NCI-H345 (cell line): ENCODE measurements at places on chromosomes 11 and 22.
A peak's percentile ranks its signal among the peaks of the same experiment; 100 is the strongest.

GRCh38 chr11:59267196-59267595, 54.5 kb upstream of the MPEG1 start:
- no peak for DNase-seq

GRCh38 chr22:50228366-50228765, 16.5 kb downstream of the TUBGCP6 start:
- DNase-seq: no peak

DNA sequence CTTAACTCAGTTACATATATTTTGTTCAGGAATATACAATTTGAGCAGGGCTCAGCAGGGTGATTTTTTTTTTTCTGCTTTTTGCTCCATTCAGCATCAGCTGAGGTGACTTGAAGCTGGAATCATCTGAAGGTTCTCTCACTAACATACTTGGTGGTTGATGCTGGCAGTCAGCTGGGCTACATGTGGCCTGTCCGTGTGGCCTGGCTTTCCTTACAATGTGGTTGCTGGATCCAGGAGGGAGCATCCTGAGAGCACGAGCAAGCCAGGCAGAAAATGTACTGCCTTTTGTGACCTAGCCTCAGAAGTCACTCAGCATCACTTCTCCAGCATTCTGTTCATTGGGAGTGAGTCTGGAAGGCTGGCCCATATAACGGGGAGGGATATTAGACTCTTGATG, 151.6 kb upstream of the E2F8 start:
- no peak for DNase-seq

GRCh38 chr11:134224710-134225664, 516 bp downstream of the VPS26B start:
- peak; percentile 80 for DNase-seq

DNA sequence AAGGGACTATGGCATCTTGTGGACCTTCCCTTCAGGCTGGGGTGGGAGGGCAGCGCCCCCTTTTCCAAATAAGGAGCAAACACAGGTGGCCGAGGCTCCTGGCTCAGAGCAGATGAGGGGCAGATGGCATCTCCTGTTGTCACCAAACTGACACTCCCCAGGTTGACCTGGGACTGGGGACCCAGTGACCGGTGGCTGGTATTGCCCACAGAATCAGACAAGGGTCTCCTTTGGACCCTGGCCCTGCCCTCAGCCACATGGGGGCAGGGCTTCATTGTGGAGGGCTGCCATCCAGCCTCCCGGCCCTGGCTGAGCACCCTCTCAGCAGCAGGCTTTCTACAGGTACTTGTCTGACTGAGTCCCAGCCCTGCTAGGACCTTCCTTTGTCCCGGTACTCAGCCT, 842 bp upstream of the SIGIRR start:
- no peak for DNase-seq

DNA sequence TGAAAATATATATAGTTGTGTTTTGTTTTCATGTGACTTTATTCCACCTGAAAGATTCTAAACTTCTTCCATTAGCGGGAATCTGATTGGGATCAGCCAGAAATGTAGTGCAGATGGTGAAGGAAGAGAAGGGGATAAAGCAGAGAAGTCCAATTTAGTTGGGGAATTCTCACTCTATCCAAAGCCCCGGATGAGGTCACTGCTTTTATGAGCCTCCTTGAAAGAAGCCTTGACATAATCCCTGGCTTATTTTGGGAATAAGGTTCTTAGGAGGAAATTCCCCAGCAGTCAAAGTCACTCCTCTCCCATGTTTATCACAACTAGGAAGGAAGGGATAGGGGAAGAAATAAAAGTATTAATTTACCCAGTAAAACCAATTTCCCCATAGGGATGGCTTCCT, 41.1 kb downstream of the OSBP start:
- no peak for DNase-seq
